ENCODE measurements at places on chromosomes 1 and 21.

DNA sequence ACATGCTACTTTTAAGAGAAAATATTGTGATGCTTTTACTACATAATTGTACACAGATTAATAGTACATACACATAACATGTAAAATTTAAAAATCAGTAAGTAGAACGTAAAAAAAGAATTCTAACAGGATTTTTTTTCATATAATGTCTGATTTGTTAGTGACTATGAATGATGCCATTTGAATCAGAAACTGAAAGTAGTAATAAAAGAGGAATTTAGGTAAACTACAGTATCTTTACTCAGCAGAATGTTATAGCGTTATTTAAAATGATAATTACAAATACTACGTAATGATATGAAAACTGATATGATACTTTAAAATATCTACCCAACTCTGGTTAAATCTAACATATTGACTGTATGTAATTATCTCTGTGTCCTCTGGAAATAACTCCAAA is 116.1 kb downstream of the DENND1B start:
- DNase-seq: no peak

DNA sequence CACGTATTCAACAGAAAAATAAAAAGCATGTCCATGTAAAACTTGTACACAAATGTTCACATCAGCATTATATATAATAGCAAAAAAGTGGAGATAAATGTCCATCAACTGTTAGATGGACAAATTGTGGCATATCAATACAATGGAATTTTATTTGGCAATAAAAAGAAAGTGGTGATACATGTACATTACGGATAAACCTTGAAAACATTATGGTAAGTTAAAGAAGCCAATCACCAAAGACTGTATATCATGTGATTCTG is 76.9 kb downstream of the EIF4G3 start:
- DNase-seq: no peak

DNA sequence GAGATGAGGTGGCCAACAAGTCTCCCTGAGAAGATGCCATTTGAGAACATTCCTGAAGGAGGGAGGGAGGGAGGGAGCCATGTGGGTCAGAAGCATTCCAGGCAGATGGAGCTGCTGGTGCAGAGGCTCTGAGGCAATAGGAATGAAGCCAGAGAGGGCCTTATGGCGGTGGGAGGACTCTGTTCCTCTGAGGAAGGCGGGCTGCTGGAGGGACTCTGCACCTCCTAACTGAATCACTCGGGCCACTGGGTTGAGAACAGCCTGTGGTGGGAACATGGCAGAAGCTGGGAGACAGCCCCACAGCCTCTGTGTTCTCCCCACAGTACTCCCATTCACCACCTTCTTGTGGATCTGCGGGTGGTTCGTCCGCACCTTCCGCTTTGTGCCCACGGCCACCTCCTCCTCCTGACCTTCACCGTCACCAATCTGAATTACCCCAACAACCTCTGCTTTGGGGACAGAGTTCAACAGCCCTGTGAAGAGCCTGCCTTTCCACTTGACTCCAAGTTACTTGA is 2.4 kb upstream of the TMEM125 start:
- DNase-seq: no peak

GRCh38 chr1:87466621-87467020 is 137.9 kb downstream of the LMO4 start:
- no peak for DNase-seq

DNA sequence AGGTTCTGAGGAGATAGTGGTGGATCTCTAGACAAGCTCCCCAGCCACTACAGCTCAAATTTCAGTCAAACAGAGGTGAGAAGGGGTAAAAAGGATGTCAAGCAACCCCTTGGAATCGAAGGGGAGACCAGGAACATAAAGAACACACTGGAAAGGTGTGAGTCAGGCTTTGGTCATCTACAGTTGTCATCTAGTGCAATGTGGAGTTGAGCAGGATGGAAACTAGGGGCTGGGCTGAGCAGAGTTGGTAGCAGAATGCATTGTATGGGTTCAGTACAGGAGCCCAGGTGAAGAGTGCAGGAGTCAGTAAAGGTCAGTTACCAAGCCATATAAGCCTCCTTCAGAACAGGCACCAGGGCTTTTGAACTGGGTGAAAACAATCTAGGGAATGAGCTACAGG is 52.7 kb upstream of the VAV3 start:
- DNase-seq: no peak

DNA sequence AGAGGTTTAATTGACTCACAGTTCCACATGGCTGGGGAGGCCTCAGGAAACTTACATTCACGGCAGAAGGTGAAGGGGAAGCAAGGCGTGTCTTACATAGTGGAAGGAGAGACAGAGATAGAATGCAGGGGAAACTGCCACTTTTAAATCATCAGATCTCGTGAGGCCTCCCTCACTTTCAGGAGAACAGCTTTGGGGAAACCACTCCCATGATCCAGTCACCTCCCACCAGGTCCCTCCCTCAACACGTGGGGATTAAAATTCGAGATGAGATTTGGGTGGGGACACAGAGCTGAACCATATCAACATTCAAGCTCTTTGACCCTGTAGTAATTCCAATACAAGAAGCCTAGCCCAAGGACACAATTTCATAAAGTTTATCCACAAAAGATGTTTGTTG is 13.7 kb downstream of the PIGP start:
- DNase-seq: no peak

All from T-helper 9 cell (primary cell).